NCI-H1694 treated with DMSO at 0.1 percent for 48 hours (cell line): ENCODE measurements at places on chromosomes 6 and 20.

GRCh38 chr6:101824551-101825345 lies 431.2 kb downstream of the GRIK2 start:
- DNase-seq: no peak

- no peak for DNase-seq
Measured at GRCh38 chr20:41782255-41782654, 164.1 kb upstream of the CHD6 start.

DNA sequence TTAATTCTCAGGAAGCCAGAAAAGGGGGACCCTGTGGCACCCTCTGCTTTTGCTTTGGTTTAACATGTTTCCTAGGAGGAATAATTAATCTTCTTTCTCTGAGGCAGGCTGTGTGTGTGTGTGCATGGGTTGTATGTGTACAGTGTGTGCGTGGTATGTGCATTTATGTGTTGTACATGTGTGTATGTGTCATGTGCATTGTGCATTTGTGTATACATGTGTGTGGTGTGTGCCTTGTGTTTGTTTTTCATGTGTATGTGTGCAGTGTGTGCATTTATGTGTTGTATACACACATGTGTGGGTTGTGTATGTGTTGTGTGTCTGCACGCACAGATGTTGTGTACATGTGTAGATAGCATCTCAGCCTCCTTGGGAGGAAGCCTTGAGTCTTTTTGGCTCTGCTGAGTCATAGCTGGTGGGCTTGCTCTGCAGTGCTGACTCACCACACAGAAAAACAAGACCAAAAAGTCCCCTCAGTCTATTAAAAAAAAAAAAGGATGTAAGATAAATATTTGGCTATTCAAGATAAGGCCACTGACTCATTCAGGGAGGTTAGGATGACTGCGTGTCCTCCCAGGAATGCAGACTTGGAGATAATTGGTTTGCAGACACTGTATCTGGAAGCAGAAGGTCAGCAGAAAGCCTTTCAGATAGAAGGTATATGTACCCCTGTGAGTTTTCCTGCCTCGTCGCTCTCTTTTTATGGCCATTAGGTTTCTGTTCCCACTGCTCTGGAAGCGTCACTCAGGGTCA lies 58.6 kb downstream of the SYNJ2 start:
- DNase-seq: no peak

DNA sequence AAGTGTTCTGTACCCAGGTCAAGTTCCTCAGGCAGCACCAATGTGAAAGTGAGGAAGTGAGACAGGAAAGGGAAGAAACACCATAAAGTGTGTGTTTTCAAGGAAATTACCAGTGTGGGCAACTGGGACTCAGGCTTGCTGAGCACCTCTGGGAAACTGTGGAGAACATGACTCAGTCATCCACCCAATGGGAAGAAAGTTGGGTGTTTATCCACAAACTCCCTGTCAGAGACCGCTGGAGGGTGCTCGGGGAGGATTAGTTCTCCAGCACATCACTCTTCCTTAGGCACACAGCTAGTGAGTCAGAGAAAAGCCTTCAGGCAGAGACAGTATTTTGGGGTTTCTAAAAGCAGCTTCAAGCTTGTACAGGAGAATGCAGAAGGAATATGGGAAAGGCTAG lies 93.6 kb downstream of the PCSK2 start:
- no peak for DNase-seq

GRCh38 chr6:75386050-75386770 lies 101.6 kb upstream of the TMEM30A start:
- DNase-seq: no peak

GRCh38 chr20:19738951-19739350 lies 19.1 kb upstream of the RIN2 start:
- DNase-seq: no peak

GRCh38 chr6:5128351-5128750 lies 43.2 kb downstream of the PPP1R3G start:
- no peak for DNase-seq

DNA sequence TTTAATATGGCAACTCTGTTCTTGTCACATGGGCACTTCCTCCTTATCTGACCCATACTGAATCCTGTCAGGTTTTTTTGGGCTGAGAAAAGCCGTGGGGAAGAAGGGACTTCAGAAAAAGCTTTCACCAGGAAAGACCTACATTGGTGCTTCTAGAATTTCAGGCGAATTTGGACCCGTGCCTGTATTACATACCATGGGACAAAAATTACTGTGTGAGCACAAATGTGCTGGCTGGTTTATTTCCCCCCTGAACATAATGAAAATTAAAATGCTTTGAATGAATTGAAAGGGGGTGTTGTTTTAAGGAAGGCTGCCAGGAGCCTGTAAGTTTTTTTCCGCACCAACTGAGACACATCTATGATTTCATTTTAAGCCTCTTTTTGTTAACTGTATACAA lies 29.6 kb downstream of the CAP2 start:
- DNase-seq: no peak

DNA sequence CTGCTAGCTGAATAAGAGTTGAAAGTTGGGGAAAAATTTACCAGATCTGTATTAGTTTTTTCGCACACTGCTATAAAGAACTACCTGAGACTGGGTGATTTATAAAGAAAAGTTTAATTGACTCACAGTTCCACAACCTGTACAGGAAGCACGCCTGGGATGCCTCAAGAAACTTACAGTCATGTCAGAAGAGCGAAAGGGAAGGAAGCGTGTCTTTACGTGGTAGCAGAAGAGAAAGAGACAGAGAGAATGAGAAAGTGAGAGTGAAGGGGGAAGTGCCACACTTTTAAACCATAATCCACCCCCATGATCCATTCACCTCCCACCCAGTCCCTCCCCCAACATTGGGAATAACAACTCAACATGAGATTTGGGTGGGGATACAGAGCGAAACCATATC lies 79.6 kb downstream of the KHDC1L start:
- DNase-seq: no peak

GRCh38 chr6:49233483-49233882 lies 229.6 kb downstream of the MMUT start:
- no peak for DNase-seq

GRCh38 chr20:865440-865839 lies 31.9 kb downstream of the FAM110A start:
- no peak for DNase-seq

GRCh38 chr6:40312213-40313015 lies 274.8 kb downstream of the LRFN2 start:
- DNase-seq: no peak

- no peak for DNase-seq
Measured at GRCh38 chr6:158087224-158087867, 80.7 kb downstream of the SERAC1 start.

DNA sequence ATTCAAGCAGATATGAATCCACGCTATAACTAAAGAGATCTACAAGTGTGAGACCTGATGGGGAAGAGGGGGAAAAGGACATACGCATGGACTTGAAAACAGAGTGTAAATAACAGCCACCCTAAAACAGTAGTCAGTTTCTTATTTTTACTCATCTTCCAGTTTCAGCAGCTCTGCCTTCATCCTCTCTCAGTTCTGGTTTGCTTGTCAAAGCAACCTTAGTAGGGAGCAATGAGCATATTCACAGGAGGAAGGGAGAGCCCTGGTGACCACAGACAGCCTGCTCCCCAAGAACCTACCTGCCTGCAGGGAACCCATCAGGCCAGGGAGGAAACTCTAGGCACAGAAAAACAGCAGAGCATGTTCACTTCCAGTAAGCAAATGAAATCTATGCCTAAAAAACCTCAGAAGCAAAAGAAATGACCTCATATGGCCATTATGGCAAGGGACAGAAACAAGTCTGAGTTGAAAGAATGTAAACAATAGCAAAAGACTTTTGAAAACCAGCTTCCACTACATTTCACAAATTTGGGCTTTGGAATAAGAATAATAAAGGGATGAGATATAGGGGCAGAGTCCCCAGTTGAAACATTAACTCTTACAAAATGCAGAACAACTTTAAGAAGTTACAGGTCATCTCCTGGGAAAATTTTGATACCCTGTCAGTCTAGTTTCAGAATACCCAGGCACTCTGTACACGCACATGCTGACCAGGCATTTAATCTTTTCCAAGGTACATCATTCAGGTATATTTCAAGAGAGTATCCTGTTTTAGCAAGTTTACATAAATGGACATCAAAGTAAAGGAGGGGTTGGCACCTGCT lies 120.8 kb upstream of the BCLAF1 start:
- no peak for DNase-seq
